ENCODE measurements at places on chromosomes 16 and 17.

- no peak for DNase-seq
These were observed 113.7 kb upstream of the RBFOX1 start for GRCh38 chr16:7218936-7219335.

GRCh38 chr17:74252211-74252610 lies 21.8 kb upstream of the DNAI2 start:
- no peak for DNase-seq

DNA sequence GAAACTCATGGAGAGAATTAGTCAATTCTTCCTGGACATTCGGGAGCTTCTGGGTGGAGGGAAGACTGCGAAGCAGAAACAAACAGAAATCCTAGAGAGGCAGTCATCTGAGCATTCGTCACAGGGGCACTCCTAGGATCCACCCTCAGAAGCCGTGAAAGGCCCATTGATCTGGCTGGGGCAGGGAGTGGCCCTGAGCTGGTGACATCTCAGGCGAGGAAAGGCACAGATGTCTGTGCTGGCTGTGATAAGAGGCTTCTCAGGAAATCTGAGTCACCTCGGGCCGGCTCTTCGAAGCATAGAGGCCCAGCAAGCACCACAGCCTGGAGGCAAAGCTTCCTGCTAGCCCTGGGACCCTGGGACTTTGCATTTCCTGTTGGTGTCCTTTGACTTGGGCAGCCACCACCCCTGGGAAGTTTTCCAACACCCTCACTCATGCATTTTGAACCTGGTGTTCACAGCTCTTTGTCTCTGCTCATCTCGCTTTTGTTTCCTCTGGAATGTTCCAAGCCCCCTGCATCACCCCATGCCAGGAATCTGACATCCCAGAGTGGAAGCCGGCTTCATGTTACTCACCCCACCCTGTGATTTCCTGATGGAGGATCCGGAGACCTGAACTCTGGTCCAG lies 23.3 kb upstream of the CDRT4 start:
- DNase-seq, result peak; percentile 67

DNA sequence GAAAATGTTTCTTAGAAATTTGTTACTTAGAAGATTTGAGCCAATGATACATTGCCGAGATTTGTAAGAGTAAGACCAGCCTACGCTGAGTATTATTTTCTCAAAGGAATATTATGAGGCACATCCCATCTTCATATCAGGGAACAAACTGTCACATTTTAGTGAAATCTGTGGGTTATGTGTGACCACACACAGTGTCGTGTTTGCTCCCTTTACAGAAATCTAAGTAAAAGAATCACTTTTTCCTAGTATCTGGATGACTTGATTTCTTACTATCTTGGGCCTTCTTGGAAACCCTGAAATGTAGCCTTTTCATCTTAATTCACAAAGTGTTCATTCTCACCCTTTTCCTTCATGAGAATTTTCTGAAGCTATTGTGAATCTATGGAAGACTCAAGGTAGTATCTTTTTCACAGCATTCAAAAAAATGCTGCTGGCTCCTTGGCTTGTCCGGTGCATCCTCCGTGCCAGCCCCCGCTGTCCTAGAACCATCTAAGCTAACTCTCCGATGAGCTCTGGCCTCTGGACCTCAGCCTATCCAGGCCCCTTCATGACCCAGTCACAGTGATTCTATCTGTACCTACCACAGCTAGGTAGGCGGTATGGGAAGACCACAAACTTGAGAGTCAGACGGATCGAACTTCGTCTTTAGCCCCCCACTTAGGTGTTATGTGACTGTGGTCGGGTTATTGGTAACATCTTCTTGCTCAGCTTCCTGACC lies 524.3 kb downstream of the MAF start:
- peak; percentile 74 for DNase-seq

GRCh38 chr16:68296291-68296690 lies 14.5 kb downstream of the SLC7A6OS start:
- DNase-seq, result no peak

DNA sequence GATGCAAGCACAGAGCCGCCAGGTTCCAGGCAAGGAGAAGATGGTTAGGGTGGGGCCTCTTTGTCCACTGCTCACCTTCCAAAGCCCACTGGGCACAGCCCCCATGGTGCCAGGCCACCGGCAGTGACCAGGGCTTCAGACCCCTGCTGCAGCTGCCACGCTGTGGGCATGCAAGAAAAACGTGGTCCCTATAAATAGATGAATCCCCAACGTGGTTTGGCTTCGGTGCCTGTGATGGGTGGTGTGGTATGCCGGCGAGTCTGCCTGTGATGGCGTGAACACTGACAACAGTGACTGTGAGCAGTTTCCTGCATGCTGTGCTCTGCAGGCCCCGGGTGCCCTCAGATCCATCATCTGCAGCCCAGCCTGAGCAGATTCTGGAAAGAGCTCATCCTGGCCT lies 36.6 kb downstream of the RAB11FIP4 start:
- DNase-seq, result no peak

DNA sequence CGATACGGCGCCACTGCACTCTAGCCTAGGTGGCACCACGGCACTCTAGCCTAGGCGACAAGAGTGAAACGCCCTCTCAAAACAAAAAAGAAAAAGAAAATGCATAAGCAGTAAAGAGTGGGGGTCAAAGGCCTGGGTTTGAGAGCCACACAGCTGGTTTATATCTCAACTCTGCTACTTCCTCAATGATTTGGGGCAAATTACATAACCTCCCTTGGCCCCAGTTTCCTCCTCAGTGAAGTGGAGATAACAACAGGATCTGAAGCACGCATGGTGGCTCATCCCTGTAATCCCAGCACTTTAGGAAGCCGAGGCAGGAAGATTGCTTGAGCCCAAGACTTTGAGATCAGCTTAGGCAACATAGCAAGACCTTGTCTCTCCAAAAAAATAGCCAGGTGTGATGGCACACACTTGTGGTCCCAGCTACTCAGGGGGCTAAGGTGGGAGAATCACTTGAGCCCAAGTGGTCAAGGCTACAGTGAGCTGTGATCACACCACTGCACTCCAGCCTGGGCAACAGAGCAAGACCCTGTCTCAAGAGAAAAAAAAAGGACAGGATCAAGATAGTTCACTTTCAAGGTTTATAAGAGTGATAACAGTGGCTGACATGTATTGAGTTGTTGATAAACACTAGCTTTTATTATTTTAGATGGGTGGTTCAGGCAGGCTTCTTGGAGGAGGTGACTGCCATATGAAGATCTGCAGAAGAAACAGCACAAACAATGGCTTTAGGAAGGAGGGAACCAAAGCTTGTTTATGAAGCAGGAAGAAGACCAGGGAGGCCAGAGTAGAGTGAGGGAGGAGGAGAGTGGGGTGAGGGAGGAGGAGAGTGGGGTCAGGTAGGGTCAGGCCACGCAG lies 8.5 kb upstream of the COG1 start:
- DNase-seq, result no peak

DNA sequence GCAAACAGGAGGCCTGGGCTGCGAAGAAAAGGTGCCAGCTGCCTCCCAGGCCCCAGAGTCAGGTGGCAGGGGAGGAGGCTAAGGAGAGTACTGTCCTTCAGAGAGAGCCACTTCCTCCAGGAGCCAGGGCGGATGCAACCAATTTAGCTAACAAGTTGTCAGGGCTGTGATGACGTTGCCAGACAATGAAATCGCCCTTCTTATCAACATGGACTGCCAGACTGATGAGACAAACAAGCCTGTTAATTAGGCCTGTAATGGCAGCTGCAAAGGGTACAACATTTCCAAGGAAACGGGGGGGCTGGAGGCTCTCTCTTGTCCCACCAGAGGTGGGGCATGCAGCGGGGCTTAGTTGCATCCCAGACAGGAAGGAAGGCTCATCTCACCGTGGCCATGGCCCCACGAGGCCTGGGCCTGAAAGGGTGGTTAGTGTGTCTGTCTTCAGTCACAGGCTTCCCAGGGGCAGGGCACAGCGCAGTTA lies 111.8 kb downstream of the SDK2 start:
- DNase-seq, result no peak

DNA sequence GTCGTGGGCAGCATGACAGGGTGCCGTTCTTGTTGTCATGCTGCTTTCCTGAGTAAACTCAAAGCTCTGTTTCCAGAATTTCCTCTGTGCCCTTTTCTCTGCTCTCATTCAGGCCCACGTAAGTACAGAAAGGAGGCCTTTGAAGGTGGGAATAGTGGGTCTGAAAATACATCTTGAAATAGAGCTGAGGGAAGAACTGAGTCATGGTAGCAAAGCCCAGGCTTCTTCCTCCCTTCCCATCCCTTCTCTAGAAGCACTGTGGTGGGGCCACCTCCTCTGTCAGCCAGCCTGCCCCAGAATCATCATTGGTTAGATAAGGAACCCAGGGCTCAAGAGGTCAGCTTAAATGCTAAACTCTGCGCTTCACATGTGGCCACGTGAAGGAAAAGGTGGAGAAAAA lies 9.4 kb downstream of the CTRL start:
- no peak for DNase-seq

DNA sequence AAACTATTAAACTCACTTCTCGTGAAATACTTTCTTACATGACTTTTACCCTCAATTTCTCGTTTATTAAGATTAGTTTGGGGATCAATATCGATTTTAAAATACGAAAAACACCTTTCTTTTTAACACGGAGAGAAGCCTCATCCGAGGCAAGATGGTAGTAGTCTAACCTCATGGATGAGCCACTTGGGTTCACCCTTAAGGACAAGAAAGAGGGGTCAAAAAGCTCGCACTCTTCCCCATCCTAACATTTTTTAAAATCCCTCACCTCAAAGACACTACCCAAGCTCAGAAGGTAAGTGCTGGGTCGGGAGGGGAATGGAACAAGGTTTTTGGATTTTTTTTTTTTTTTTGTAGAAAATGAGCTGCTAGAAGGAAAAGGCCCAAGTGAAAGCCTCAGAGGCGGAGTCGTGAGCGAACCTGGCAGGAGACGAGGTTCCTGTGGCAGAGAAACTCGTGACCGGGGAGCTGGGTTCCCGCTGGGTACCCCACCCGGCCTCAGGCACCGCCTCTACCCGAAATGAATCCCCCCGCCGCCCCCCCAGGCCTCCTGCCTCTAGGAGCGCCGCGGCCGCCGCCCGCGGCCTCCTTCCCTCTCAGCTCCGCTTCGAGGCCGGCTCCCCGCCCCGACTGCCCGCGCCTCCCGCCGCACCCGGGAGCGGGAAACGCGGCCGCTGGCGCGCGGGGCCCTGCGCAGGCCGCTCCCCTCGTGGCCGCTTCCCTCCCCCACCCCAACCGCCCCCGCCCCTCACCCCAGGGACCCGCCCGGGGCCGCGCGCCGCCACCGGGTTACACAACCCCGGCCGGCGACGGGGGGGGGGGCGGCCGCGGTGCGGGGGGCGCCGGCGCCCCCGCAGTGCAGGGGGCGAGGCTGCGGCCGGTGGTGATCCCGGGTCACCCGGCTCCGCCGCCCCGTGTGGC lies 1.6 kb downstream of the NUFIP2 start:
- DNase-seq, result peak; percentile 75

GRCh38 chr16:28156056-28156680 lies 55.6 kb downstream of the XPO6 start:
- DNase-seq, result no peak

- no peak for DNase-seq
These were observed 48.8 kb upstream of the SIAH1 start for GRCh38 chr16:48433850-48434530.

DNA sequence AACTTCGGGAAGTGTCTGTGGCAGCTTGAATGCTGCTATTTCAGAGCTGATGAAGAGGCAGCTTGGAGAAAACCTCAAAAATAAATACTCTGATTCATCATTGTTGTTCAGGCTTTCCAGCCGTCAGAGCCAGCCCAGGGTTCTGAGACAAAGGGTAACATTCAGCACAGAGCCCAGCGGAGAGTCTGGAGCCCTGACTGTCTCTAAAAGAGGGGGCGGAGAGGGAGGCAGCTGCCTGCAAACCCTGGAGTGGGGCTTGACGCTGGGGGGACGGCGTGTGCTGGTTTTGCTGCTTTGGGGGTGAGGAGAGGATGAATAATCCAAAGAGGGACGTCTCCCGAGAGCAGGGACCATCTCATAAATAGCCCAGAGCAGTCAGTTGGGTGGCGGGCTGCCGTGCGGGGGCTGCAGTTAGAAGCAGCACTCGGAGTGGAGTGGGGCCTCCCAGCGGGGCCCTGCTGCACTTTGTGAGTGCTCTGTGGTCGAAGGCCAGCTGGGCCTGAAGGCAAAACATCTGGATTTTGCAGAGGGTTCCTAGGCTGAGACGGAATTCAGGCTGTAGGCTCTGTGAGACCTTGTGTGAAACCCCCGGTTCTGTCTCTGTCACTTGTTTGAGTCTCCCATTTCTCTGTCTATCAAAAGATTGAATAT lies 237.8 kb downstream of the PRKCA start:
- DNase-seq, result no peak

- peak; percentile 75 for DNase-seq
These were observed 26.8 kb downstream of the MPP2 start for GRCh38 chr17:43880420-43880991.

GRCh38 chr16:59198487-59198886 lies 464.4 kb upstream of the GOT2 start:
- no peak for DNase-seq

- DNase-seq, result no peak
These were observed 55.8 kb upstream of the B4GALNT2 start for GRCh38 chr17:49076573-49077384.

DNA sequence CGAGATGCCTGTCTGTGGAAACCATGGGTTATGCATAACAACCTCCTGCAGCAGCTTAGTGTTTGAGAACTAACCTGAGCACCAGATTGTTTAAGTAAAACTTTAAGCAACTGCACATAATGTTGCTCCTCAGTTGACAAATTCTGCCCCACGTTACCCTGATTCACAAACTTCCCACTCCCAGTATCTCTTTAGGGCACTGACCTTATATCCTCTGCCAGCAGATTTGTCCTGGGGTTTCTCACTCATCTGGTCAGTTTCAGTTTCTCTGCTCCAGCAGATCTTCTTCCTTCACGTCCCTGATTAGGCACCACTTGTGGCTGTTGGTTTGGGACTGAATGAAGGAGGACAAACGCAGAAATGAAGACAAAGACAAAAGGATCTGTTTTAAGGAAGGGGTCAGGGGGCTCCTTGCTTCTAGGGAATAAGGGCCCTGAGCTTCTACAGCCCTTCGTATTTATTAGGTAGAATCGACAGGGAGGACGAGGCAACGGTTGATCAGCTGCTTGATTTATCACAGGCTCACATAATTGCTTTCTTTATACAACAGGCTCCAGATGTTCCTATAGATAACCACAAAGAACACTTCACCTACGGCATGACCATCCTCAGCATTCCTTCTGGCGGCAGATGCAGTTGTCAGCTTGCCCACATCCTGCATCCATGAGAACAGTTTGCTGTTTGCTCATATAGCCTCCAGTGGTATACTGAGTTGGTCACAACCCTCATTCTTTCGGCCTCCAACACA lies 13.5 kb upstream of the ZNF689 start:
- no peak for DNase-seq

- DNase-seq, result no peak
These were observed 15.0 kb downstream of the SMIM36 start for GRCh38 chr17:55496094-55496881.

DNA sequence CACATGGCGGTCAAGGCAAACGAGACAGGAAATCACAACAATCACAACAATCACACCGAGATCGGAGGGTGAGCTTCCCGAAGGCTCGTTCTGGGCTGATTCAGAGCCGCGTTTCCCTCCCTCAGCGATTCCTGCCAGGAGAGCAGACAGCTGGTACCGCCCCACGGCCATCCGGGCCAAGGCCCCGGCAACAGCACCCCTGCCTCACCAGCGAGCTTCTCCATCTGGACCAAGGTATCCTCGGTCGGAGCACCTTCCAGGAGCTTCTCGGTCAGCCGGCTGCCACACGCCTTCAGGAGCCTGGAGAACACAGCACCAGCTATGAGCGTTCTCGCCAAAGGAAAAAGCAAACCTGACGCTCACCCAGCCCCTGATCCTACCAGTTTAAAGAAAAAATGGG lies 15.2 kb upstream of the PLD6 start:
- DNase-seq, result no peak
